Gastroesophageal sphincter (tissue), 4 donors: ENCODE measurements at places on chromosomes 7 and 10. TPM values are rescaled to one million over a fixed set of nuclear protein-coding genes. Genes with fewer than 3 reads are reported as not detected.

ADCYAP1R1 gene
- total RNA-seq = 36.3 TPM

CYP2E1 gene
- 0.22 TPM for total RNA-seq

SYNPO2L gene
- not detected for total RNA-seq

ATG9B gene
- total RNA-seq = not detected

DPYSL4 gene
- total RNA-seq = 1.6 TPM

GRK5 gene
- 61.0 TPM for total RNA-seq

PTPN20 gene
- total RNA-seq = 4.2 TPM

SLC18A3 gene
- 1.5 TPM for total RNA-seq

CXCL12 gene
- 81.2 TPM for total RNA-seq

GPER1 gene
- 8.4 TPM for total RNA-seq

ZNF32 gene
- 45.8 TPM for total RNA-seq

FFAR4 gene
- not detected for total RNA-seq

DDX21 gene
- total RNA-seq = 40.9 TPM

IPMK gene
- 10.0 TPM for total RNA-seq

MMD2 gene
- not detected for total RNA-seq

GCK gene
- not detected for total RNA-seq

PIK3CG gene
- total RNA-seq = 2.0 TPM

GRID1 gene
- 2.7 TPM for total RNA-seq

PTN gene
- 11.3 TPM for total RNA-seq

CDHR1 gene
- total RNA-seq = 0.10 TPM

MLXIPL gene
- 15.4 TPM for total RNA-seq

ZCWPW1 gene
- 4.9 TPM for total RNA-seq

RAB19 gene
- not detected for total RNA-seq

CDC14C gene
- total RNA-seq = not detected

GHRHR gene
- not detected for total RNA-seq

OR2A7 gene
- total RNA-seq = 1.9 TPM

MYO1G gene
- 1.4 TPM for total RNA-seq

ANAPC16 gene
- total RNA-seq = 133 TPM

RTKN2 gene
- total RNA-seq = not detected

HOXA1 gene
- total RNA-seq = 0.23 TPM

PFKFB3 gene
- 78.3 TPM for total RNA-seq

JAKMIP3 gene
- 1.9 TPM for total RNA-seq

NME8 gene
- total RNA-seq = 2.8 TPM

COL17A1 gene
- 0.12 TPM for total RNA-seq

CDH23 gene
- 5.1 TPM for total RNA-seq

GBF1 gene
- 54.7 TPM for total RNA-seq

LRRTM3 gene
- not detected for total RNA-seq

GIMAP4 gene
- 6.7 TPM for total RNA-seq

OR2A5 gene
- not detected for total RNA-seq

JCAD gene
- total RNA-seq = 66.8 TPM

HOXA10 gene
- total RNA-seq = not detected

ZNF736 gene
- 6.1 TPM for total RNA-seq

SLC26A3 gene
- 0.81 TPM for total RNA-seq

CC2D2B gene
- total RNA-seq = 3.0 TPM

OR9A2 gene
- not detected for total RNA-seq

MIOS gene
- total RNA-seq = 24.2 TPM

IGF2BP3 gene
- not detected for total RNA-seq

CACNB2 gene
- 60.3 TPM for total RNA-seq

AGBL3 gene
- 0.30 TPM for total RNA-seq

CTAGE8 gene
- 2.2 TPM for total RNA-seq

MMP21 gene
- 0.81 TPM for total RNA-seq

LAMB1 gene
- 130 TPM for total RNA-seq

NHLRC2 gene
- 63.9 TPM for total RNA-seq

FAM237B gene
- total RNA-seq = not detected

POU6F2 gene
- total RNA-seq = 0.31 TPM

SLC13A1 gene
- not detected for total RNA-seq

MEOX2 gene
- total RNA-seq = 6.2 TPM

NPFFR1 gene
- total RNA-seq = under 0.01 TPM

SLC26A4 gene
- 6.1 TPM for total RNA-seq
